ENCODE measurements at places on chromosomes 11 and 22.
A peak's percentile ranks its signal among the peaks of the same experiment; 100 is the strongest.

GRCh38 chr11:68383976-68384501, 71.6 kb downstream of the LRP5 start:
- peak; percentile 60 for DNase-seq

DNA sequence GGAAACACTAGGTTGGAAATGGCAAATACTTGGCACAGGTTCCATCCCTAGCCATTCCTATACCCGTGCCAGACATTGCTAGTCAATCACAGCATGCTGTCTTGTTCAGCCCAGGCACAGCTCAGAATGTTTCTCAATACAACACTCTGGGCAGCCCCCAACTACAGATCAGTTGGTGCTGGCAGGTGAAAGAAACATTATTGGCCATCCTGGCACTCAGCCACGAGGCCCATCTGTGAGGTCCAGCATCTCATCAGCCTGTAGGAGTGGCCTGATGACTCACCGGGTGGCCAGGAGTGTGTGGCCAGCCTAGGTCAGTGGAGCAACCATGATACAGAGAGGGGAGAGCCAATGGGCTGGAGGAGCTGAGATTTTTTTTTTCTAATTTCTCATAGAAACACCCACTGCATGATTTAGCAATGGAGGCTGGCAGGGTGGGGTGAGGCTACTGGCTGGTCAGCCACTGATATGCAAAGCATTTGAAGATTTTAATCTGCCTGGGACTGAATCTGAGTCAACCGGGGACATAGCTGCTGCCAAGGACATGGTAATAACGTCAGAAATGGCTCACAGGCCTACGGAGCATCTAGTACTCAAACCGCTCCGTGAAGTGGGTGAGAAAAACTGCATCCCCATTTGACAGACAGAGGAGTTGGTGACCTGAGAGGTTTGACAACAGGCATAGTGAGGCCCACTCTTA, 5.4 kb downstream of the MYO18B start:
- DNase-seq: no peak

DNA sequence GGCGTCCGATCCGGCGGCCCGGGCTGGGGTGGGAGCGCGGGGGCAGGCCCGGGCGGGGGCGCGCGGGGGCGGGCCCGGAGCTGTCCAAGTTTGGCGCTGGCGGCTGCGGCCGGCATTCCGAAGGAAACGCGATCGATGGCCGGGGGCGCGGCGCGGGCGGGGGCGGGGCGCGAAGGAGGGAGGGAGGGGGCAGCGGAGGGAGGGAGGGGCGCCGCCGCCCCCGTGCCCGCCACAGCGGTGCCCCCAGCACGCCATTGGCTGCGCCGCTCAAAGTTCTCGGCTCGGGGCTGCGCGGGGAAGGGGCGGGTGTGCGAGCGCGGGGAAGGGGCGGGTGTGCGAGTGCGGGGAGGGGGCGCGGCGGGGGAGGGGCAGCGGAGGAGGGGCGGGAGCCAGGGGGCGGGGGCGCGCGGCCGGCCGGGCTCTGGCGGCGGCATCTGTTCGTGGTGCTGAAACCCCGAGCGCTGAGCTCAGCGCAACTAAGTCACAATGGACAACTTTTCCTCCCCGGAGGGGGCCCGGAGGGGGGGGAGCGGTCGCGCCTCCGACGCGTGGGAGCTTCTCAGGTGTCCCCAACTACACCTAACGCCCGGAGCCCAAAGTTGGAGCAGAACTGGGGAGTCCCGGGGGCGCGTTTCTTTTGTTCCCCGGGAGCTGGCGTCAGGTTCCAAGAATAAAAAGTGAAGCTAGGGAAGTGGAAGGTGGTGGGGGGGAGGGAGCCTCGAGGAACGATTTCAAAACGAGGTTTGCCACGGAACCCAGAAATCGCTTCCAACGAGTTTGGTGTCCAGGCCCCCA, 2.2 kb downstream of the PHF21B start:
- no peak for DNase-seq

DNA sequence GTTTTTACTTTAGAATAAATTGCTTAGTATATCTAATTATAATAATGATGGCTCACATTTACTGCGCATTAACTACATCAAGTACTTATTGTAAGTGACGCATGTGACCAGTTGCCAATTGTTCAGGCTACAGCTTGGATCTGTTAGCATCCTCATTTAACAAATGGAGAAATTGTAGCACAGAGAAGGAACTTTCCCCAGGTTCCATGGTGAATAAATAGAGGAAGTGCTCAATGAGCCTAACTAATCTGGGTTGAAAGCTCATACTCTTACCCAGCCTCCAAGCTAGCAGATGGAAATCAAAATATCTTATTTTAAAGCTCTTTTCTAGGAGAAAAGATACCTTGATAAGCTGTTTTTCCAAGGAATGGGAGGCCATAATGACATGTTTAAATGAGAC, 19.8 kb downstream of the MMP27 start:
- no peak for DNase-seq

GRCh38 chr11:27355575-27356104, 7.4 kb downstream of the CCDC34 start:
- DNase-seq: no peak

- no peak for DNase-seq
These were observed 2.0 kb downstream of the ATXN10 start for GRCh38 chr22:45673482-45674175.

DNA sequence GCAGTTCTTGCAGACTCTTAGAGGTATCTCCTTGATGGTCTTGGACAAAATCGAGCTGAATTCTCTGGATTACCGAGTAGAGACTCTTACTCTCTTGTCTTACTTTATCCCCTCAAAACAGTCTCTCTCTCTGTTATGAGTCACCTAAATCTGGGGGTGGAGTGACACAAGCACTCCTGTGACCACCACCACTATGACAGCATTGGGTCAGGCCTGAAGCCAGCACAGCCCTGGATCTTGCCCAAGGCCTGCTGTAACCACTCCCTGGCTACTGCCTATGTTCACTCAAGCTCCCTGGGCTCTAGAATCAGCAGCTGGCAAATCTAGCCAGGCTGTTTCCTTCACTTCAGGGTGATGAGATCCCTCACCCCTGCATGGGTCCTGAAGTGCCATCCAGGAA, 662.5 kb downstream of the LUZP2 start:
- no peak for DNase-seq

- no peak for DNase-seq
These were observed 25.0 kb upstream of the PHLDA2 start for GRCh38 chr11:2954263-2954662.

DNA sequence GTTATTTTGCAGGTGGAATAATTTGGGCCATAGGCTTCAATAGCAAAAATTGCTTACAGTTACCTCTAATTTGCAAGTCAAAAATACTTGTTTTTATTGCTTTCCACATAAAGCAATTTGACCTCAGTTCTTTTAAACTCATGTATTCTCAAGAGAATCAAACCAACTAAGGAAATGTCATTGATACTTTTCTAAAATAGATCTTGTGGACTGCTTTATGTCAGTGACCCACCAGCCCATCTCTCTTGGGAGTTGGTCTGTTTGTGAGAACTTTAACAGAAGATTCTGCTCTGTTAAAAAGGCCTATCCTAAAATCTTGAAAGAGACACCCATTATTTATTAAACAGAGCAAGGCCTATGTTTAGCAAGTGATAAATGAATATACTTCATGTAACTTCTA, 75.2 kb downstream of the DDIAS start:
- DNase-seq: no peak

GRCh38 chr11:11537871-11538270, 83.9 kb downstream of the GALNT18 start:
- no peak for DNase-seq

DNA sequence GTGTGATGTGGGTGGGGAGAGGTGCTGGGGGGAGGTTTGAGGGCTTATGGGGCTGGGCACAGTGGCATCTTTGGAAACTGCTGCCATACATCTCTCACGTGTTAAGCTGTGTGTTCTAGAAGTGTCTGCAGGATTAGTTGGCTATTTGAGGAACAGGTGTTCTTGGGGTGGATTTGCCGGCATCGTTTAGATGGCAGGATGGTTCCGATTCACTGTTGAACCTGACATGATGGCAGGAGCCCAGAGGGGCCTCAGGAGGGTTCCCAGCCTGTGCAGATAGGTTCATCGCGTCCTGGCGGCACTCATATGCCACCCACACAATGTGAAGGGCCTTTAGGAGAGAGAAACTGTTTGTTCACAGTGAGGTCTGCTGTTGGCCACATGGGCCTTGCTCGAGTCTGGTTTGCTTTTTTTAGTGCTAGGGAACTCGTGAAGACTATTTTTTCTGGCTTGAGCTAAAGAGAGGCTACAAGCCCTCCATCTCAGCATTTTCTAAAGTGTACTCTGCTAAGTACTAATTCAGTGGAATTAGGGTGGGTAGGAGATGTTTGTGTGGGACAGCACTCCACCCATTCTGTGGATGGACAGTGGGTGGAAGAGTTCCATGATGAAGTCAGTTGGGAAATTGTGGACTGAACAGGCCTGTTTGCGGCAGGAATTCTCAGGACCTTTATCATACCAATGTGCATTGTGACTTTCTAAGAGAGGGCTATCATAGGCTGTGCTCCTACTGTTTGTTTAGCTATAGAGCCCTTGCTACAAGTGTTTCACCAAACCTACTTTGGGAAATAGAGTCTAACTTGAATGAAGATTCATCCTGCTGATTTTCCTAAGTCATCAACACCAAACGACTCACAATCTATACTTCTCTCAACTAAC, 55.4 kb upstream of the PLET1 start:
- no peak for DNase-seq

DNA sequence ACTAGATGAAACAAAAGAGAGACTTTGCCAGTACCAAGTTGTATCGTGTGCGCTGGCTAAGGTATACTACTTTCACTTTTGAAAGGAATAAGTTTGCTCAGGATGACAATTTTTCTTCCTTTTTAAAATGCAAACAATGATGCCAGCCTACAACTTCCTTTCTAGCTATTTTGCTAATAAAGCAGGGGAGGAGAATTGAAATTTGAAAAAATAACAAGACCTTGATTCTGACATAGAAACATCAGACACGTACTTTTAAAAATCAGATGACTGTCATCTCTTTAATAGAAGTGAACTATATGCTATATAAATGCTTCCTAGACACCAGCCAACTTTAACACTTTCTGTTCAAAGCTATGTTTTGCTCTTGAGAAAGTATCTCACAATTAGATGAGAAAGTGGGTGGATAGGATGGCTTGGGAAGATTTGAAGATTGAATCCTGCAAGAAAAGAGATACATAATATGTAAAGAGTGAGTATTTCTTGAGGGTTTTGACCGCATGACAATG, 41.7 kb upstream of the BLID start:
- no peak for DNase-seq

- DNase-seq: no peak
These were observed 461.3 kb upstream of the FAT3 start for GRCh38 chr11:91763331-91763730.

DNA sequence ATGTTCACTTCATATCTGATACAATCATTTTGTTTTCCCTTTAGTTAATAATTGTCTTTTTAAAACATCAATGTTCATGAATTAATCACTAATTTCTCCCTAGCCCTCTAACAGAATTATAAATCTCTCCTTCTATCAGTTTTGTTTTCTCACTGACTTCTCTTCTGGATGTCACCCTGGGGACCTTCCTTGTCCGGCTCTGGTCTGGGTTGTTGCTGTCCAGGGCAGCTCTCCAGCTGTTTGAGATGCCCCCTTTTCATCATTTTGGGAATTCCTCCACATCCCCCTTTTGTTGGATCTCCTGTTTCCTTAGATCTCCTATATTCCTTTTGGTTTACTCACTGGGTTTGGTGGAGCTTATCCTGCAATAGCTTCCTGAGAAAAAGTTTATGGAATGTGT, 35.6 kb upstream of the PSMA1 start:
- DNase-seq: no peak

DNA sequence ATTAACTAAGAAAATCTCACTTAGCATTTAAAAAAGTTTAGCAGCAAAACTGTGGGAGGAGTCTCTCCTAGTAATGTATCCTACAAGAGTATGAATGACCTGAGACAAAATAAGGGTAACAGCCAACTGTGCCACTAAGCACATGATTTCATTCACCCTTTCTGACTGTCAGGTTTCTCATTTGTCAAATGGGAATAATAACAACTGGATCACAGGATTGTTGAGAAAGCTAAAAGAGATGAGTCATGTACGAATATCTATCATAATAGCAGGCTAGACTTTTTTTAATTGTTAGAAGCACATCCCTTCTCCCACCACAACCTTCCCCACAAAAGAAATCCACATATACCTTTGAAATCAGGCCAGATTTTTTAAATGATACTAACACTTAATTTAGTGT, 39.5 kb downstream of the MTMR2 start:
- DNase-seq: no peak

DNA sequence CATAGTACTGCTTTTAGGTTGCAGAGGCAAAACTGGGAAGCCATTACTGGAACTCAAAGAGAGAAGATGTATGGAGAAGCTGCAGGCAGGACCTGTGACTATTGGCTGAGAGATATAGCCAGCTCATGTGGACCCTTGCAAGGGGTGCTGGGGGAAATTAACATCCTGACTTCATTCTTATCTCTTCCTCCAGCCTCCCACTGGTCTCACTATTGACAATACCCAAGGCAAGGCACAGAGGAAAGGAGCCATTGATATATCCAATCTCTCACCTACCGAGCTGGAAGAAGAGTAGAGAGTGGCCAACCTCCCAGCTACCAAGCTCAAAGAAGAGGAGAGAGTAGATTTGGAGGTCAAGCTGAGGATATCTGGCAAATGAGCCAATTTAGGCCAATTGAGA, 36.8 kb upstream of the ZBED5 start:
- no peak for DNase-seq

GRCh38 chr22:48084041-48084728, 1321.7 kb downstream of the TBC1D22A start:
- no peak for DNase-seq

DNA sequence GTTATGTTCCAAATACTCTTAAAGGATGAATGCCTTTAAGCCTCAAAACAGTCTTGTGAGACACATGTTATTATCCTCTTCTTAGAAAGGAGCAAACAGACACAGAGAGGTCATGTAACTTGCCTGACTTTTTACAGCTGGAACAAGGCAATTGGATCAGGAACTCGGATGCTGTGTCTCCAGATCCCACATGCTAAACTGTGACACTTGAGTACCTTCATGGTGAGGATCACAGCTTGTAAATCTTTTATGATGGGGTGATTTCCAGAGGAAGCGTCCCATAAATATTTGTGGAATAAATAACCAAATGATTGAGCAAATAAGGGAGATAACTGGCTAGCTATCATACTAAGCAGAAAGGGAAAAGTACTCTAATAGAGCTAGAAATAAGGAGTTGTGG, 171.2 kb downstream of the C11orf91 start:
- DNase-seq: no peak

DNA sequence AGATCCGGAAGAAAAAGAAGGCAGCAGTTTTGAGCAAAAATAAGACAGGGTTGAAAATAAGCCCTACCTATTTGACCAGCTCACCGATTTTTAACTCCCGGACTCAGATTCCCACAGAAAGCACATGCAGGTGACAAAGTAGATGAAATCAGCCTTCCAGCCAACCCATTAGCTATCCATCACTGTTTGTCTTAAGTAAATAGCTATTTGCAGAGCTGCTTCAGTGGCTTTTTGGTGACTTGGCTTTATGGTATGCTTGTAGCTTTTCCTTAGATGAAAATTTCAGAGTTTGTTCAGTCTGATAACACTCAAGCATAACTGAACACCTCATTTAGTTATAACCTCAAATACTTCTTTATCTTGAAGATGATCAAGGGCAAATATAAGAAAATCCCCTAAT, 192.6 kb downstream of the HIPK3 start:
- DNase-seq: no peak
